ENCODE measurements at places on chromosomes 6 and 20. TPM values are rescaled to one million over a fixed set of nuclear protein-coding genes. Genes with fewer than 3 reads are reported as not detected.

GRCh38 chr6:32271429-32271828 is 47.6 kb upstream of the NOTCH4 start:
- no peak for DNase-seq

GRCh38 chr20:38581013-38581412 is at the start of gene ADIG:
TSS of gene ADIG (plus strand) at chr20:38581197. CDS start at chr20:38581251, 54 bp downstream.
- DNase-seq = no peak

GRCh38 chr6:1789092-1789491 is 179.4 kb downstream of the FOXC1 start:
- no peak for DNase-seq

GRCh38 chr20:61356196-61356595 is 104.1 kb downstream of the CDH4 start:
- no peak for DNase-seq

GRCh38 chr20:9103955-9104354 is 35.1 kb downstream of the PLCB4 start:
- no peak for DNase-seq

DNA sequence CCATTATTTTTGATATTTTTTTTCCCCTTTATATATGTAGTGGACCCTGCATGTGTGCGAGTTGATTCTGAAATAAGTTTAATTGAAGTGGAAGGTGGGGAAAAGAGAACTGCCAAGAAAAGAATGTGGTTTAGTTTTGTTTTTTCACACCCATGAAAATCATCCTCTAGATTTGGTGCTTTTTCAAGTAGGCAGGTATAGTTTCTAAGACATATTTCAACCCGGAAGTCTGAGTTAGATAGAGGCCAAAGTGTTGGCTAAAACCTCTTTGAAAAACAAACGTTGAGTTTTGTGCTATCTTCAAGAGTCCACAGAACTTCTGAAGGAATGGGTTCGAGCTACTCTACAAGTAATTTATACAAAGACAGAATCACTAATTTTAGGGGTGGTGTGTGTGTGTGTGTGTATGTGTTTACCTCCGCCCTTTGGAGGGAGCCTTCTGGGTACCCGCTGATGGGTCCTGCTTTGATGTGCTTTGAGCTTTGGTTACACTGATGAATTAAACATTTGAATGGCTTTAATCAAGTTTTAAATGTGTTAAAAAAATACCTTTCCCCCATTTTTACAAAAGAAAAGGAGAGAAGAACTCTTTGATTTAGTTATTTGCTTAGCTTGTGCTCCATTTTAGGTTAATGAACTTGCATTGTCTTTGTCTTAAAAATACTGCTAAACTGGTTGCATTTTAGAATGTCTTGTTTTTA is 2.5 kb downstream of the RREB1 start:
- no peak for DNase-seq

- DNase-seq = no peak
These were observed 93.1 kb upstream of the SOX4 start for GRCh38 chr6:21500314-21501020.

- no peak for DNase-seq
These were observed 130.1 kb upstream of the ASCC3 start for GRCh38 chr6:101011186-101011585.

DNA sequence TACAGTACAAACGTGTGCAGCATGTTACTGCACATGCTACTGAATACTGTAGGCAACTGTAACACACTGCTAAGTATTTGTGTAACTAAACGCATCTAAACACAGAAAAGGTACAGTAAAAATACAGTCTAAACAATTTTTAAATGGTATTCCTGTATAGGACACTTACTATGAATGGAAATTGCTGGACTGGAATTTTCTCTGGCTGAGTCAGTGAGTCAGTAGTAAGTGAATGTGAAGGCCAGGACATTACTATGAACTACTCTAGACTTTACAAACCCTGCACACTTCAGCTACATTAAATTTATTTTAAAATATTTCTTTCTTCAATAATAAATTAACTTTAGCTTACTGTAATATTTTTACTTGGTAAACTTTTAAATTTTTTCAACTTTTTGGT is 225.0 kb upstream of the TENT5A start:
- no peak for DNase-seq

GRCh38 chr6:90695316-90695715 is 108.4 kb upstream of the MAP3K7 start:
- DNase-seq = no peak

DNA sequence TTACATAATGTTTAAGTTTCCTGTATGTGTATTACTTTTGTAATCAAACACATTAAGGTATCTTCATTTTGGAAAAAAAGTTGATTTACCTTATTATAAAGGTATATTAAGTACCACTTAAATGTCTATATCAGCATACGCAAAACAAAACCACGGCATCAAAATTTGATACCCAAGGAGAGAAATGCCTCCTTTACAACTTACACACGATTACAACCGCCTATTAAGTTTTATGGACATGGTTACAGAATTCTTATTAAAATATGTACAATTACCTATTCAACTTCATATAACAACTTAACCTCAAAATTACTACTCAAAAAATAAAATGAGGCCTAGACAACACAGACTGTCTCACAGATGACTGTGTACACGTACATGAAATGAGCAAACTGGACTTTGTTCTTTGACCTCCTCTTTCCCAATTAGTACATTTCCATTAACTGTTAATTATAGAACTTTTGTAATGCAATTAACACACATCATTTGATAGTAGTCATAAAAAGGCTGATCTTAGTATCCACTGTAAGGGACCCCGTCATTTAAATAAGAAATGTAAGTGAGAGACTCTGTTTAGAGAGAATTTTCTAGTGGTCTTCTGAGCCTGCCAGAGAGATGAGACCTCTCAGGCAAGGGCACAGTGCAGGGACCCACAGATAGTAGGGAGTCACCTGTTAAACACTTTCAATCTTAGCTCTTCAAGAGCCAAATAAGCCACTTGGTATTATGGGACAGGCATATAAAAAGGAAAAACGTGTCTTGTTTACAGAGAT is 2.5 kb downstream of the DIDO1 start:
- no peak for DNase-seq

ARHGAP40 gene
- total RNA-seq = not detected

SNTA1 gene
- total RNA-seq = 3.1 TPM

ELOVL4 gene
- 0.61 TPM for total RNA-seq

GJE1 gene
- total RNA-seq = not detected

AGPAT4 gene
- 8.9 TPM for total RNA-seq

FAM83B gene
- not detected for total RNA-seq

PRDM1 gene
- 12.5 TPM for total RNA-seq

RIPPLY2 gene
- total RNA-seq = not detected

TRIM10 gene
- total RNA-seq = 0.70 TPM
